Kidney tubule cell (primary cell): ENCODE measurements at places on chromosomes 13 and 19.
A peak's percentile ranks its signal among the peaks of the same experiment; 100 is the strongest.

GRCh38 chr13:74645586-74645985 is 511.4 kb upstream of the KLF12 start:
- DNase-seq, result no peak

GRCh38 chr13:45132369-45133064 is 12.2 kb downstream of the GTF2F2 start:
- DNase-seq, result no peak

- DNase-seq, result peak; percentile 51
Measured at GRCh38 chr19:33292595-33293254, 9.6 kb downstream of the CEBPA start.

DNA sequence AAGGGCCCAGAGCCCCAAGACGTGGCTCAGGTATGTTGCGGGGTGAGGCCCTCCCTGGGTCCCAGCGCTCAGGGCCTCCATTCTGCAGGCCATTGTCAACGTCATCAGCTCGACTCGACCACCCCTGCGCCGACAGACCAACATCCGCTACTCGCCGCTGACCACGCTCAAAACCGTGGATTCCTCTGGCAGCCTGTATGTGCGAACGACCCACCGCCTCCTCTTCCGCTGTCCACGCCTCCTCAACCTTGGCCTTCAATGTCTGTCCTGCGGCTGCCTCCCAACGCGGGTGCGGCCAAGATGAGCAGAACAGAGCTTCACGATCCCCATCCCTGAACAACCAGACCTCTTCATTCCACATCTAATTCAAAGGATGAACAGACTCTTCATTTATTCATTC is 8.2 kb downstream of the RDH8 start:
- no peak for DNase-seq

- no peak for DNase-seq
Measured at GRCh38 chr19:34452723-34453122, 24.5 kb downstream of the UBA2 start.

GRCh38 chr13:111302045-111302726 is 18.3 kb upstream of the TEX29 start:
- no peak for DNase-seq

- DNase-seq, result no peak
Measured at GRCh38 chr13:76656500-76656899, 229.7 kb downstream of the KCTD12 start.

DNA sequence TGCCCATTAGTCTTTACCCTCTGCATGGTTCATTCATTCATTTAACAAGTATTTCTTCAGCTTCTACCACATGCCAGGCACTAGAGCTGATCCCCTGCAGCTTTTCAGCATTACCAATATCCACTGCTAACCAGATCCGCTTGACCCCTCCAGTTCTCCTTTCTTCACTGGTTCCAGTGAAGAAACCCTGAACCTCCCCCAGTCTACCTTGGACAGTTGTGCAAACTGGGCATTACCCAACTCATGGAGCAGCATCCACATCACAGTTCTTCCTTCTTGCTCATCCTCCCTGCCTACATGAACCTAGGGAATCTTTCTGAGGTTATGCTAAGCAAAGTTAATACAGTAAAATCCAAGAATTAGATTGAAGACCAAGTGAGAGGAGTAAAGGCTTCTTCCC is 78.7 kb upstream of the SERP2 start:
- DNase-seq, result no peak

DNA sequence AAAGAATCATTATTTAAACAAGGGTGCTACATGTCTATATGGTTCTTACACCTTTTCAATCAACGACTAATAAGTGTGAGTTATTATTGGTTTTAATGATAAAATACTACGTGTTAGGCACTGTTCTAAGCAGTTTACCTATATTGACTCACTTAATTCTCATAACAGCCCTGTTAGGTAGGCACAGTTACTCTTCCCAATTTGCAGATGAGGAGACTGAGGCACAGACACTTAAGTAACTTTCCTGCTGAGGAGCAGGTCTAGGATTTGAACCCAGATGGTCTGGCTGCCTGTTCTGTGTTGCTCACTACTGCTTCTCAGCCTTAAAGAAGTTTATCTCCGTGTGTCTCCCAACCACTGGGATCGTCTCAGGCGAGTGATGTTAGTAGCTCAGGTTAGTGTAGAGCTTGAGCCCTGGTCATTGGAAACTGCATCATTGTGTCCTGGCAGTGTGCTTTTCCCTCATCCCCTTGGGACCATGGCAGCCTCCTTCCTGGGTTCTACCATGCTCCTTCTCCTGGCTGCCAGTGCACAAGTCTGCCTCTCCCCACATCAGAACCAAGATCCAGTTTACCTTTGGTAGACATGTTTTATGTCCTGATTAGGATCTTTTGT is 10.9 kb downstream of the UBAC2 start:
- DNase-seq, result no peak

- no peak for DNase-seq
Measured at GRCh38 chr19:35560677-35561076, 2.8 kb downstream of the ATP4A start.

DNA sequence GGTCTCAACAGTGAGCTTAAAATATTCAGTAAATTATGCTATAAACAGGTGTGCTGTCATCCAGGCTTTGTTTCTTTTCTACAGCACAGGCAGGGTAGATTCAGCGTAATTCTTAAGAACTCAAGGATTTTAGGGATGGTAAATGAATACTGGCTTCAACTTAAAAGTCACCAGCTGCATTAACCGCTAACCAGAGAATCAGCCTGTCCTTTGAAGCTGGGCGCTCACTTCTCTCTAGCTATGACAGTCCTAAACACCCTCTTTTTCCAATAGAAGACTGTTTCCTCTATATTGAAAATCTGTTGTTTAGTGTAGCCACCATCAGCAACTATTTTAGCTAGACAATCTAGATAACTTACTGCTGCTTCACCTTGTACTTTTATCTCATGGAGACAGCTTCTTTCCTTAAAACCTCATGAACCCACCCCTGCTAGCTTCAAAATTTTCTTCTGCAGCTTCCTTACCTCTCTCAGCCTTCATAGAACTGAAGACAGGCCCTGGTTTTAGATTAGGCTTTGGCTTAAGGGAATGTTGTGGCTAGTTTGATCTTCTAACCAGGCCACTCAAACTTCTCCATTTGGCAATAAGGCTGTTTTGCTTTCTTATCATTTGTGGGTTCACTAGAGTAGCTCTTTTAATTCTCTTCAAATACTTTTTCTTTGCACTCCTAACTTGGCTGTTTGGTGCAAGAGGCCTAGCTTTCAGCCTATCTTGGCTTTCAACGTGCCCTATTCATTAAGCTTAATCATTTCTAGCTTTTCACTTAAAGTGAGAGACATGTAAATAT is 89.5 kb downstream of the USP12 start:
- no peak for DNase-seq

GRCh38 chr13:66003558-66003957 is 1226.6 kb downstream of the PCDH9 start:
- DNase-seq, result no peak

GRCh38 chr19:10508036-10508435 is 4.9 kb upstream of the KEAP1 start:
- no peak for DNase-seq

GRCh38 chr13:34779171-34779570 is 162.9 kb upstream of the NBEA start:
- DNase-seq, result no peak

- no peak for DNase-seq
Measured at GRCh38 chr13:26335158-26335557, 81.2 kb downstream of the CDK8 start.

DNA sequence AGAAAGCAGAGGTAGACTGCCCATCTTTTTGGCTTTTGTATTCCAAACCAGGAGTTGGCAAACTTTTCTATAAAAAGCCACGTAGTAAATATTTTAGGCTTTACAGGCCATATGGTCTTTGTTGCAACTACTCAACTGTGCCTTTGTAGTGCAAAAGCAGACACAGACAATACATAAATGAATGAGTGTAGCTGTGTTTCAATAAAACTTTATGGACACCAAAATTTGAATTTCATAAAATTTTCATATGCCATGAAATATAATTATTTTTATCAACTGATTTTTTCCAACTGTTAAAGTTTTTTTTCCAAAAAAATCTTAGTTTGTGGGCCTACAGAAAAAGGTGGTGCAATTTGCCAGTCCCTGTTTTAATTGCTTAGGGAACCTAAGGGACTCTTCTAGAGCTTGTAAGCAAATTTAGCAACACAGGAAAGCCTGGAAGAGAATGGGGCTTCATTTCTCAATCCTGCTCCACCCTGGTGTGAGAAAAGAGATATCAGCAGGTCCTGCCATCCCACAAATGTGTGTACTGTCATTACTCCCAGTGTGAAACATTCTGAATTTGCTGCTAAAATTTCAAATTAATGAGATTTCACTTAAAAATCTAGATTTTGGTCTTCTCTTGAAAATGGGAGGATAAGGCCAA is 194.2 kb downstream of the RGCC start:
- DNase-seq, result no peak

GRCh38 chr19:14795078-14795721 is 16.8 kb upstream of the ADGRE2 start:
- DNase-seq, result peak; percentile 12

DNA sequence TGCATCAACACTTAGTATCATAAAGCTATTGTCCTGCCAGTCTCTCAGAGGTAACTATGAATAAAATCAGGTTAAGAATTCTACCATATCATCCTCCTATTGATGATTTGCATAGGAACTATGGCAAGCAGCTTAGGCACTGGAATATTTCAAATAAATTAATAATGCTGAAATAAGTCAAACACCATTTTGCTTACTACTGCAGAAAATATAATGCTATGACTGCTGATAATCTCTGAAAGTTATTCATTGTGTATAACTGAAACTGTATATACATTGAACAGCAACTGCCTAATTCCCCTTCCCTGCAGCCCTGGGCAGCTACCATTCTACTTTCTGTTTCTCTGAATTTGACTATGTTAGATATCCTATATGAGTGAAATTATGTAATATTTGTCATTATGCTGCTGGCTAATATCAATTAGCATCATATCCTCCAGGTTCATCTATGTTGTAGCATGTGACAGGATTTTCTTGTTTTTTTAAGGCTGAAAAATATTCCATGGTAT is 318.8 kb upstream of the SGCG start:
- no peak for DNase-seq

DNA sequence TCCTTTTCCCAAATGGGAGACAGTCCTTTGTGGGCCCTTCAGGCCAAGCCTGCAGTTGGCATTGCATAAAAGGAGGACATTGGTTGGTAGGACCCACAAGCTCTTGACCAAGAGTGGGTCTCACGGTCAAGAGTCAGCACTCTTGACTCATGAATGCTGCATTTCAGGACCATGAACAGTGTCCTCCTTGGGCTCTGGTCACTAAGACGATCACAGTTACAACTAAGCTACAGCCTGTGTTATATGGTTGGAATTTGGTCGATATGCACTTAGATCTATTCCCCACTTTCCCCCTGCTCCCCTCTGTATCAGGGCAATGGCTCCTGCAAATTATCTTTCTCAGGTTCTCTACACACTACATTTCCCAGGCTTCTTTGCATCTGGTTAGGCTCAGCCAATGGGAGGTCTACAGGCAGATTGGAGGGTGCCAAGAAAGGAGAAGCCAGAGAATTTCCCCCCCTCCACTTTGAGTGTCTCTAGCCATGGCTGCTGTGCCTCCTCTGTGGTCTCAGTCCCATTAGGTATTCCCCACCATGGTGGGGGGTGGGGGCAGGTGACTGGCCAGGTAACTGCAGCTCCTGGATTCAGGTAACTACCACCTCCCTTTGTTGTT is 3.1 kb upstream of the OLFM2 start:
- DNase-seq, result no peak

DNA sequence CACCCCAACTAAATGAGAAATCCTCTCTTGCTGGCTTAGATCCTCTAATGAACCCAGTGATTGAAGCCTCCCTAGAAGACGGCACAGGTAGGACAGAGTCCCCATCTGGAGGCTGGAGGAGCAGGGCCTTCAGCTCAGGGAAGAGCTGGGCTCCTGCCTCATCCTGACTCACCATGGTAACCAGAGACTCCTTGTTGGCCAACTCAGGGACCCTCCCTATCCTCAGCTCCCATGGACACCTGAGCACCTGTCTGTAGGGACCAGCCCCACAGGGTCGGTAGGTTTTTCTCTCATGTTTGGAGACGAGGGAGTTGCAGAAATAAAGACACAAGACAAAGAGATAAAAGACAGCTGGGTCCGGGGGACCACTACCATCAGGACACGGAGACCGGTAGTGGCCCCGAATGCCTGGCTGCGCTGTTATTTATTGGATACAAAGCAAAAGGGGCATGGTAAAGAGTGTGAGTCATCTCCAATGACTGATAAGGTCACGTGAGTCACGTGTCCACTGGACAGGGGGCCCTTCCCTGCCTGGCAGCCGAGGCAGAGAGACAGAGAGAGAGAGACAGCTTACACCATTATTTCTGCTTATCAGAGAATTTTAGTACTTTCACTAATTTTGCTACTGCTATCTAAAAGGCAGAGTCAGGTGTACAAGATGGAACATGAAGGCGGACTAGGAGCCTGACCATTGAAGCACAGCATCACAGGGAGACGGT is 26.6 kb downstream of the SIGLEC7 start:
- no peak for DNase-seq

- DNase-seq, result no peak
Measured at GRCh38 chr13:27276188-27276587, 5.6 kb downstream of the RASL11A start.

DNA sequence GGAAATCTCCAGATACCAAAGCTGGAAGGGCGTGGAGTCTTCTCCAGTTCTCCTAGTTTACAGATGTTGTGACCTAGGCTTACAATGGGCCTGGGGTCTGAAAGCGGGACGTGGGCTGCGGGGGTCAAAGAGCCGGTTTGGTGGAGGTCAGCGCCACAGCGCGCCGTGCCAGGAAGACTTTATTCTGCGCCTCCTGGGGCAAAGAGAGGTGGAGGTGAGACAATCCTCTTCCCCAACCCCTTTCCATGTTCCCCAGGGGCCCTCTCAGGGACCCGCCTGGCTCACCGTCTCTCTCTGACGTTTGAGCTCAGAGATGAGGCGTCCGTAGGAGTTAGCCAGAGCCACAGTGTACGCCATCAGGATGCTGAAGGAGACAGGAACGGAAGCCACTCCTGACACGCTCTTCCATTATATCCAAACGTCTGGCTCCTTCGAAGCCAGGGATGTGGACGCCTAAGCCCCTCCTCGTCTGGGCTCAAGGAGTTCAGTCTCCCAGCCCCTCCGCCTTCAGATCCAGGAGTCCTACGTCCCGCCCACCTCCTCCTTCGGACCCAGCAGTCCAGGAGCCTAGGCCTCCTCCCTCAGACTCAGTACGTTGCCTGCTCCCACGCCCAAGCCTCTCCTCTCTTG is 776 bp upstream of the LENG1 start:
- peak; percentile 31 for DNase-seq

- DNase-seq, result peak; percentile 65
Measured at GRCh38 chr19:15871570-15871969, 26.3 kb downstream of the CYP4F2 start.

GRCh38 chr13:23921451-23921888 is 24.2 kb upstream of the C1QTNF9B start:
- peak; percentile 87 for DNase-seq

DNA sequence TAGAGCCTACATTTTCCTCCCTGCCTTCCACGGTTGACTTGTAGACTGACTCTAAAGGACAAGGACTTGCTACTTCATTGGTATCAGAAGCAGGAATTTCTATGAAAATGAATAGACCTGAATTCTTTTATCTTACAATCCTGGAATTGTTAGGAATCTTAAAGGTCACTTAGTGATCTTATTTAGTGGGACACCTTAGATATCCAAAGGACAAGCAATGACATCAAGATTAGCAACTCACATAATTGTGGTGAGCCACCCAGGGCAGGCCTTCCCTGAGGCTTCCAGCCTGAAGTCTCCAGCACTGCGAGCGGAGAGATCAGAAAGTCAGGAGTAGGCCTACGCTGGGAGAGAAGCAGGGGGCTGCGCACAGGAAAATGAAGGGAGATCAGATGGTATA is 37.8 kb downstream of the KLF5 start:
- peak; percentile 46 for DNase-seq
